Suppressor macrophage treated with lipopolysaccharide for 1 hour (primary cell): ENCODE measurements at places on chromosomes 5 and 9.

DNA sequence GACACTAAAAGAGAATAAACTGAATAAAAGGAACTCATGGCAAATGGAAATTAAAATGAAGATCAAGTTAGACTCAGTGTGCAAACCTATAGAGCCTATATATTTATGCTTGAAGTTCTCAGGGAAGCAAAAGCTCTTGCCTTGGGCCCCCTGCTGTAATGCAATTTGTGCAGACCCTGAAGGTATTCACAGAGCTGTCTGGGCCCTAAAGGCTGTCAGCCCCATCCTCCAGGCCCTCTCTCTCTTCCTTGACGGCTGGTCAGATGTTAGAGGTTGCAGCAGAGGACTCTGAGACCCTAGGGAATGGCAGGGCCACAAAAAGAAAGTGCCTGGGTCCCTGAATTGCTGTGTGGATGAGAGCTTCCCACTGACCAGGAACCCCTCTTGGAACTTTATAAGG is 283.9 kb upstream of the TUT7 start:
- DNase-seq = no peak

GRCh38 chr9:121703014-121703734 is 51.7 kb downstream of the DAB2IP start:
- DNase-seq = no peak

DNA sequence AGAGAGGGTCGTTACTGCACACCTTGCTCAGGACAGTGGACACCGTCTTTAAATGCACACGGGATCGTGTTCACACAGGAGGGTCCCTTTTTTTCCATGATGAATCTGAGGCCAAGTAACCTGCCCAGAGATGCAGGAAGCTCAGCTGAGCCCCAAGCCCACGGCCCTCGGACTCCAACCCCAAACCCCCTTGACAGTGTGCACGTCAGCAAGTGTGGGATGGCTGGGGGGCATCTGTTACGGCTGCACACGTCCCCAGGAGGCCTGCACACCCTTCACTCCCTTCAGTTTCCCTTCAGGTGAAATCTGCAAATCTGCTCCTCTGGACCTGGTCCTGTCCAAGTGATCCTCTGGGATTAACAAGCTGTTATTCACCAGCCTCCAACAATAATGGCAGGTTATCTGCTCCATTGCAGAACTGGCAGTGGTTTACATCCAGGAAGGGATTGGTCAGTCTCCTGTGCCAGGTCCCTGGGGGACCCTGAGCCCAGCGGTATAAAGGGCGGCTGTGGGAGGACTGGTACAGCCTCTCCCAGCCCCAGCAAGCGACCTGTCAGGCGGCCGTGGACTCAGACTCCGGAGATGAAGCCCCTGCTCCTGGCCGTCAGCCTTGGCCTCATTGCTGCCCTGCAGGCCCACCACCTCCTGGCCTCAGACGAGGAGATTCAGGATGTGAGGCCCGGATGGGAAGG is at the start of gene LCN1:
Gene LCN1 (plus strand): TSS at position 525 of the 692 bp plus-strand sequence. CDS start 58 bp downstream, at position 583.
- DNase-seq = no peak

- no peak for DNase-seq
Measured at GRCh38 chr9:88942411-88942810, 48.9 kb upstream of the S1PR3 start.

DNA sequence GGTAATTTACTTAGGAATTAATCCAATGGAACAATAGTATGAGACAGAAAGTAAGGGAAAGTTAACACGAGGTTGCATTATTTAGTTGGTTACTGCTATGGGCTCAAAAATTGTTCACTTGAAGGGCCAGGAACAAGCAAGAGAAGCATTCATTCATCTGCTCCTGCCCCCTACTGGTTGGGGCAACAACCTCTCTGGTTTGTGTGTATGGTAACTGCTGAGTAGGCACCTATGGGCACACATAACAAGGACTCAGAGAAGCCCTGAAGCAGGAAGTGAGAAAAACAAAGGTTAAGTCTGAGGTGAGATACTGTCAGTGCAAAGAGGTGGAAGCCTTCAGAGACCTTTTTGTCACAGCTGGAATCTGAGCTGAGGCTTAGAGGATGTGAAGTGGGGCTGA is 34.4 kb upstream of the RANBP6 start:
- peak; percentile 43 for DNase-seq

- no peak for DNase-seq
Measured at GRCh38 chr9:127059765-127060361, 62.6 kb downstream of the ANGPTL2 start.

GRCh38 chr9:102435427-102435826 is 559.7 kb upstream of the CYLC2 start:
- no peak for DNase-seq

- DNase-seq = no peak
Measured at GRCh38 chr9:85516455-85516854, 225.3 kb downstream of the AGTPBP1 start.

DNA sequence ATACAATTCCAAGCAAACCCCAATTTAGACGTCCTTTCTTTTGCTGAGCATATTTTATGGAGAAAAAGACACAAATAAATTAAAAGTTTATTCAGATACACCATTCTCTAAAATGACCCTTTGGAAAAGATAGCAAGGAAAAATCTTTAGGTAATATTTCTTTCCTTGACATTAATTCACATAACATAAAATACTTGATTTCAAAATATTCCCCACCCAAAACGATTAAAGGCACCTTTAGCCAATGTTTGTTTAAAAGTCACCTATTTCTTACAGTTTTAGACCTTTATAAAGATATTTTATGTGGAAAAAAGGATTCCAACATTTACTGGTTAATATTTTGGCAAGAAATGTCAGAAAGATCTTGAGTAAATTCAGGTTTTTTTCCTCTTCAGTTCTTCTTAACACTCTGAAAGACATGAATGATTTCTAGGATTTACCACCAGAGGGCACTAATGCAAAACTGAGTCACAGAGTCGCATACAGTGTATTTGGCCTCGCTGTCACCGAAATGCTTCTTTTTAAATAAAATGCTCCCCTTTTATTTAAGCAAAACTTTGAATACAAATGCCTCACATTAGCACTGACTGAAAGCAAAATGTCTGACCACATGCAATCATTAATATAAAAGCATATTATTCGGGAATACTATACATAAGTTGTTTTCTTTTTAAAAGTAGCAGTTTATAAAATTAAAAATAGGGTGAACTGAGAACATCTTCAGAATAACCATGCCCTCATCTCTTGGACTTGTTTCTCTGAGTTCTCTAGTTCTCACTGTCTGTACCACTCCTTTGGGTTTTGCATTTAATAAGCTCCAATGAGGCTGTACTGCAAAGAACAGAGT is 122.5 kb downstream of the SLC1A3 start:
- peak; percentile 87 for DNase-seq

- peak; percentile 25 for DNase-seq
Measured at GRCh38 chr5:112010475-112010874, 253.5 kb upstream of the NREP start.

DNA sequence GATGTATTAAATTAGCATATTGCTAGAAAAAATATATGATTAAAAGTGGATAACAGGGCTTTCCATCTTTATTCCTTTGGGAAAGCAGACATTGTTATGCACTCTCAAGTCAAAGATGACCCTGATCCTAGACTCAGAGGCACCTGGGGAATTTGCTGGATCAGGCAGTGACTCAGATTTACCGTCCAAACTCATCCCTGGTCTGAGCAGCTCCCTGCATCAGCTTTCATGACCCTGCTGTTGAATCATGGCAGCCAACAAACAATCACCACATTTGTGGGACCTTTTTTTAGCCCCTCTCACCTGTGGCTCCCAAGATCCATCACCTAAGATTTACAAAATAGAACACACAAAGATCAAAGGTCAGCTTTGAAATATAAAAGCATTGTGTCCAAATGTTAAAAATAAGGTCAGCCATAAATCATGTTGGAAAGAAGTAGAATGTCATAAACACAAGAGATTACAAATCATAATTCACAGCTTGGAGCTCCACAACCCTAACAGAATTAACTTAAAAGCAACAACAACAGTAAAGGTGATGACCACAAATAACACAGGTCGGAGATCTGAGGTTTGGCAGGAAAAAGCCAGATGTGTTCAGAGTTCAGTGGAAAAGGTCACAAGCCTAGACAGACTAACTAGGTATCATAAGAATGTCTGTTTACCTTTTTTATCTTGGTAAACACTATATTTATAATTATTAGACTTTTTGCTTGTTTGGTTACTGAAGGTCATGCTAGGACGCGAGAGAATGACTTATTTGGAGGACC is 55.5 kb downstream of the ZFAND5 start:
- no peak for DNase-seq

- no peak for DNase-seq
Measured at GRCh38 chr9:128898382-128898781, 16.4 kb downstream of the LRRC8A start.
